ENCODE measurements at places on chromosomes 12 and 14.

GRCh38 chr14:77040741-77041653 is 12.5 kb upstream of the IRF2BPL start:
- DNase-seq: peak; percentile 53

DNA sequence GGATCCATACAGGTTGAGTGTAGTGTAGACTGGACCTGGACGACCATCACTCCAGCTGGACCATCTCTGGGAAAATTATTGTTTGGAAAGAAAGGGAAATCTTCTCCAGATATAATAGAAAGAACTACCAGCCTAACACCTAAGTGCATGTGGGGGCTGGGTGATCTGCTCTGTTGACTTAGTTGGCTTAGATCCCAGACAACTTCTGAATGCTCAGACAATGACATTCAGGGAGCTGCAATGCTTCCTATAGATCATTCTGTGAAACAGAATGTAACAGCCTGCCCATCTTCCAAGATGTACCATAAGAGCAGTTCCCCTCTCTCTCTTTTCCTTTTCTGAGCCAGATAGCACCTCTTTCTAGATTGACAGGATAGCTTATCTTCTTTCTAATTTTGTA is 572.8 kb upstream of the STXBP6 start:
- DNase-seq: no peak

DNA sequence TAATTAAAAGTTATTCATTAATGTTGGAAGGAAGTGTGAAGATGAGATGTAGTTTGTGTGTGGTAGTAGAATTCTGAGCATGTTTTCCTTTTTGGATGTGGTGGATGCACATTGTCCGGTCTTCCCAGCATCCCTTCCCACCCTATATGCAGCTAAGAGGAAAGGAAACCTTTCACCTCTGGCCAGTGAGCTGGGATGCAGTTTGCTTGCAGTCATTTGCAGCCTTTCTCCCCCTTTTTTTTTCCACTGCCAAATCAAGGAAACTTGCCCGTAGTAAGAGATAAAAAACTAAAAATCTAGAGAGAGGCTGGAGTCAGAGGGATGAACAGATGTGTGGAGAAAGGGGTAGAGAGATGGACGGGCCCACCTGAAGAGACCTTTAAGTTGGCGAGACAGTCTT is 72.5 kb upstream of the SLC38A2 start:
- DNase-seq: no peak

DNA sequence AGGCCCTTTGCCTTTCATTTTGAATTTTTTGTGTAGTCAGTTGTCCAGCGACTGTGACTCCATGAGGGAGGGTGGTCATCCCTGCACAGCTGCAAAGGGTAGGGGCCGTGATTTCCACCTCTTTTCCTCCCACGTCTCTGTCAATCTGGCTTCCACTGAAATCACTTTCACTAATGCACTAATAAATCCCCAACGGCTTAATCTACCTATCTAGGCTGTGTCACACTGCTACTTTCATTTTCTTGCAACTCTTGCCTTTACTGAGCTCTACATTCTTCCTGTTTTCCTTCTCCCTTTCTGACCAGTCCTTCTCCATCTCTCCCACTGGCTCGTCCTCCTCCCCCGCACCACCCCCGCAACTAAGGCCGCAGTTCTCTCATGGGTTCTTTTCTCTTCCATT is 212.3 kb upstream of the FOXN3 start:
- DNase-seq: no peak

GRCh38 chr12:66024949-66025348 is 105.6 kb downstream of the LLPH start:
- no peak for DNase-seq

DNA sequence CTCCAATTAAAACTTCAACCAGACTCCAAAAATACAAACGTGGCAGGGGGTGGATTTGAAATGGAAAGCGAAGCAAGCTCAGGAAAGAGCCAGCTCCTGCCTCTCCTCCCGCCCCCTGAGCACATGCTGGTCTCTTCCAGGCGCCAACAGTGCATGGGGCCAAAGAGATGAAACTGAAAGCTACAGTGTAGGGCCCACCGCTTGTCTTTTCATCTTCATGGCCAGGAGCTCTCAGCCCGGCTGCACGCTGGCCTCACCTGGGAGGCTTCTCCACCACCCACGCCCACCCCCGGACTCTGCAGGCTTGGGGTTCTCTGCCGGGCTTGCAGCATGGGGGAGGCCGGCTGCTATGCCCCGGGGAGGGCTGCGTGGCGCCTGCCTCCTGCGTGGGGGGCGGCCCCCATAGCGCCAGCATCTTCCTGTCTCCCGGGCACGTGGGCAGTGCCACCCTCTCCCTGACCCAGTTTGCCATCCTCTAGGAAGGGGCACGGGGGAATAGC is 2.0 kb downstream of the RIMBP2 start:
- peak; percentile 46 for DNase-seq

GRCh38 chr12:25382311-25383106 is 131.8 kb upstream of the KRAS start:
- DNase-seq: no peak

GRCh38 chr12:99119449-99119848 is 474.4 kb downstream of the APAF1 start:
- DNase-seq: no peak

GRCh38 chr12:116174006-116174405 is 103.5 kb downstream of the MED13L start:
- DNase-seq: no peak

DNA sequence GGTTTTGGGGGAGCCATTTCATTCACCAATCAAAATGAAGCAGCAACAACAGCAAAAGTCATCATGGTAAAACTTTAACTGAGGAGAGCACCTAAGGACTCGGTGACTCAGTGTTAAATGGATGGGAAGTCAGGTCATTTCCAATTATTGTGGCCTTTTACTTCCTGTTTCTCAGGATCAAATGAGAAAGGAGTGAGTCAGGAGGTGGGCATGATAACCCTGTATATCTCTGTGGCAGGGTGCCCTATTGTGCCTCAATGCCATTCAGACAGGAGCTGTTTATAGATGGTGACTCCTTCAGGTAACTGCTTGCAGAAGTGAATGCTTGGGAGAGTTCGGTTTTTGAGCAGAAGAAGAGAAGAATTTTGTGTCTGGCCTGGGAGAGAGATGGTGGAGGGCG is 135.5 kb upstream of the CPM start:
- no peak for DNase-seq

DNA sequence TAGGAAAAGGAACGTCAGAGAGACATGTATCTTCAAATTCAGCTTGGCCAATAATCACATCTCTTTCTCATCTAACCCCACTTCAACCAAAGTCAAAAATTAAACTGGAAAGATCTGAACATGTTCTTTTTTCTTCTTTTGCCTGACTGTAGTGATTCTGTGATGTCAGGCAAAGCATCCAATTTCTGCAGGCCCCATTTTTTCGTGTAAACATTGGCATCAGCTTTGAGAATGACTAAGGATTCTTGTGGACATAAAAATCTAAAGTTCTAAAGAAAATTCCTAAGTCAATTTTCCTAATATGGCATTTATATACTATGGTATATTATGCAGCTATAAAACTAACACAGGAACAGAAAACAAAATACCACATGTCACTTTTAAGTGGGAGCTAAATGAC is 89.1 kb downstream of the STXBP6 start:
- no peak for DNase-seq
